ENCODE measurements at places on chromosomes 3 and 15. TPM values are rescaled to one million over a fixed set of nuclear protein-coding genes. Genes with fewer than 3 reads are reported as not detected.

DNA sequence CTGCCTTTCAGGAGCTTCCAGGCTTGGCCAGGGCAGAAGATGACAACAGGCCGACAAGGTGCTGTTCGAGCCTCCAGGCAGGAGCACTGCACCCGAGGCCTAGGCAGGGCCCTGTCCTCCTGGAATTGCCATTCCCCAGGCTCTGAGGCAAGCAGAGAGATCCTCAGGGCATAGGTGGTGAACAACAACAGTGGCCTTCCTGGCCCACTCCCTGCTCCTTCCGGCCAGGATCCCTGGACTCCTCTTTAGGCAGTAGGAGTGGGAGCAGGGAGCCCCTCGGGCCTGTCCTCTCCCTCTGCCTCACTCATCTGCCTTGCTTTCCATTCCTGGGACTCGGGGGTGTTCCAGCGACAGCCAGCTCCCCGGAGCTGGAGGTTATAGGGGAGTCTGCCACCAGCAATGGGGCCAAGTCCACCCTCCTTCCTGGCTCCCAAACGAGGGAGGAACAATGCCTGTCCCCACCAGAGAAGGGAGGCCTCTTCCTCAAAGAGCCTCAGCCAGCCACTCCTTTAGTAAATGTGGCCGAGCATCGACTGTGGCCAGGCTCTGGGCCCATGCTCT is 135.0 kb downstream of the NUP210 start:
- no peak for DNase-seq

GRCh38 chr3:127954640-127955039 is 39.6 kb downstream of the KBTBD12 start:
- DNase-seq = no peak

DNA sequence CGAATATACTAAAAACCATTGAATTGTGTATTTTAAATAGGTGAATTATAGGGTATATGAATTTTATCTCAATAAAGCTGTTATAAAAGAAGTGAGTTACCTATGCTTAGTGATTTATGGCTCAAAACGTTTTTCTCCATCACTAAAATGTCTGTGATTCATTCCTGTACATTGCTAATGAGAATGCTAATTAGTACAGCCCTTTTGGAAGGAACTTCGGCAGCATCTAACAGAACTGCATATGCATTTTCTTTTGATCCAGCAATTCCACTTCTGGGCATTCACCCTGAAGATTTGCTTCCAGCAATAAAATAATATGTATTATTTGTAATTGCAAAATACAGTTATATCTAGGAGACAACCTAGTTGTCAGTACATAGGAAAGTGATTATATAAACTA is 53.6 kb downstream of the TCF12 start:
- no peak for DNase-seq

- DNase-seq = no peak
These were observed 21.5 kb downstream of the DRD3 start for GRCh38 chr3:114157321-114157720.

DNA sequence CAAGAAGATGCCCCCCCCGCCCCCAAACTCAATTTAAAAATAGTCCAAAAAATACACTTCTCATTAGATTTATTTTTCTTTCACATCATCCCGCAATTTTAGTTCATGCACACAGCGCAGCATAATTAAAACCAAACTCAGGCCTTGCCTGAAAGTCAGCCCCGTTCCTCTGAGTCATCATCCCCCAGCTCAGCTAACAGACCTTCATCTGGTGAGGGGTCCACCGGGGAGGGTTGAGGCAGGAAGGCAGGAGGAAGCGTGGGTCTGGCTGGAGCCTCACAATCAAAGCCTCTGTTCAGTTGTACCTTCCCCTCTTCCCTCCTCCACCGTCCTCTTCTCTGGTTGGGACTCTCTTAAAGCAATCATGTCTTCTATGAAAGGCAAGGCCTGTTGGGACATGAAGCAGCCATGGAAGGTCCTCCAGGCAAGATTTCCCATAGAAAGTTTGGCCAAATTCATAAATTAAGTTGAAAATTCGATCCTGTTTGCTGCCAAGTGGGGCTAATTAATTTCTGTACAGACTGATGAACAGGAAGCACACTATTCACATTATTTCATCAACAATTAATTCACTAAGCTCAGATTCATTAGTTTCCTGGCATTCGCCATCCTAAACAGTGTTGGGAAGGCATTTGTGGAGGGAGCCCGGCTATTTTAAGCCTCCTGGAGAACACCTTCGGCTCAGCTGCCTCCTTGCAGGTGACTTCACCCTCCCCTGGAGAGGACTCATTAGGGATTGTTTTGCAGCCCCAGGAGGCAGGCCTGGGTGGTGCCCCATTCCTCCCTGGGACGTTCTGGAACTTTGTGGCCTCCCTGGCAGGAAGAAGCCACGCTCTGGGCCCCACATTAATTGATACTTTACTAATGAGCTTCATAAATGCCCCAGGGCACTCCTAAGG is 72.3 kb upstream of the BNC1 start:
- DNase-seq = no peak

The PODXL2 gene
- 5.0 TPM for polyA plus RNA-seq

The PRRT3 gene
- polyA plus RNA-seq = 2.3 TPM

DNA sequence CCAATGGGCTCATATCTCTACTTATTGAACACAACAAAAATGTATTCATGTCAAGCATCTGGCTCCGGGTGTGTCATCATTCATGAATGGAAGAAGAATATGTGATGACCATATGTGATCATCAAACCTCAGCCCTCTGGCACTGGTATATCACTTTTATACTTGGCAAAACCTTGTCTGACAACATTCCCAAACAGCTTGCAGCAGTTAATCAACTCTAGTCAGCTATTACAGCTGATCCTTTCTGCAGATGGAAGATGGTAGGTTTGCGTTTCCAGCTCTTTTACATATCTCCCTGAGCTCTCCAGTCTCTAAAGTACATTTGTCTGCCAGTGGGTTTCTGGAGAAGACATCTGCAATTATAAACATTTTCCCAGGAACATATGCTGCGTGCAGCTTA is 6.6 kb downstream of the PLSCR5 start:
- DNase-seq = no peak

- DNase-seq = no peak
These were observed 191.6 kb upstream of the MEIS2 start for GRCh38 chr15:37291920-37292319.

DNA sequence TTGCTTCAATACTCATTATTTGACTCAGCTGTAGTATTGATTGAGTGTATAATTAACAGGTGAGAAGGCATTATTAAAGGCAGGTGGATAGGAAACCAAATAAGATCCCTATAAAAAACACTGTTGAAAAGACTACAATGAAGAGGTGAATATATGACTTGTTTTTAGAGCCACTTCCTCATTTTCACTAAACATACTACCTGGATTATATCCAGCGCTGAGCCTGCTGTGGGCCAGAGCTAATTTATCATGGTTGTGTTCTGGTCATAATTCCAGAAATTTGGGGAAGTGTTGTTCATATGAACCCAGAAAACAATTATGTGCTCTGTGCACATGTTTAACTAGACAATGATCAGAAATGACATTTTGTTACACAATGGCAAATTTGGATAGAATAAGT is 235.3 kb upstream of the MME start:
- DNase-seq = no peak

The PLA2G4E gene
- polyA plus RNA-seq = 2.0 TPM

- DNase-seq = no peak
These were observed 123.6 kb upstream of the VEPH1 start for GRCh38 chr3:157626817-157627216.

The DUOX1 gene
- polyA plus RNA-seq = 2.9 TPM

GRCh38 chr3:191047930-191048329 is 151.1 kb upstream of the OSTN start:
- no peak for DNase-seq

- no peak for DNase-seq
These were observed 209.4 kb upstream of the DPH6 start for GRCh38 chr15:35755237-35755802.

GRCh38 chr3:25032344-25032743 is 395.7 kb upstream of the RARB start:
- no peak for DNase-seq

Data from forelimb muscle (tissue), 1 donor.